Hair follicle dermal papilla cell (primary cell): ENCODE measurements at places on chromosomes 2 and 18. TPM values are rescaled to one million over a fixed set of nuclear protein-coding genes. Genes with fewer than 3 reads are reported as not detected.

The NXPH2 gene
- total RNA-seq, result not detected in 2 replicates

The ACOXL gene
- total RNA-seq, result not detected in 2 replicates

The FHOD3 gene
- total RNA-seq, result 20.6 and 23.5 TPM in 2 replicates

The BMP10 gene
- total RNA-seq, result not detected in 2 replicates

The TP53I3 gene
- 47.4 and 50.8 TPM in 2 replicates for total RNA-seq

The ANXA4 gene
- 68.0 and 86.7 TPM in 2 replicates for total RNA-seq
